Purkinje cell (primary cell): ENCODE measurements at places on chromosomes 12 and 14. TPM values are rescaled to one million over a fixed set of nuclear protein-coding genes. Genes with fewer than 3 reads are reported as not detected.

MLH3 gene
- polyA plus RNA-seq: 23.4 and 30.8 TPM in 2 replicates

NKX2-1 gene
- polyA plus RNA-seq: not detected in 2 replicates

LRRC10 gene
- not detected in 2 replicates for polyA plus RNA-seq

KRT83 gene
- polyA plus RNA-seq: not detected in 2 replicates

NAP1L1 gene
- polyA plus RNA-seq: 427 and 430 TPM in 2 replicates

CCDC184 gene
- polyA plus RNA-seq: 41.6 and 68.9 TPM in 2 replicates

RBMS2 gene
- polyA plus RNA-seq: 0.30 and 0.83 TPM in 2 replicates

ZDHHC22 gene
- polyA plus RNA-seq: 0.71 and 3.5 TPM in 2 replicates

CCDC198 gene
- polyA plus RNA-seq: 1.4 TPM in 1 of 2 replicates, not detected in the other

CIDEB gene
- 3.6 TPM in 1 of 2 replicates, not detected in the other for polyA plus RNA-seq

MANSC4 gene
- not detected in 2 replicates for polyA plus RNA-seq

TESPA1 gene
- 13.2 TPM in 1 of 2 replicates, not detected in the other for polyA plus RNA-seq

GPX2 gene
- polyA plus RNA-seq: 5.0 TPM in 1 of 2 replicates, not detected in the other

P2RX7 gene
- polyA plus RNA-seq: 0.69 and 1.5 TPM in 2 replicates

CS gene
- 117 and 124 TPM in 2 replicates for polyA plus RNA-seq

PTPRR gene
- polyA plus RNA-seq: 942 and 977 TPM in 2 replicates

ZFHX2 gene
- polyA plus RNA-seq: 1.7 and 2.7 TPM in 2 replicates

GPD1 gene
- polyA plus RNA-seq: 0.25 and 3.1 TPM in 2 replicates

VWF gene
- 1.8 and 2.9 TPM in 2 replicates for polyA plus RNA-seq

ISCA2 gene
- 19.1 and 54.8 TPM in 2 replicates for polyA plus RNA-seq
